ENCODE measurements at places on chromosomes 4 and X.

DNA sequence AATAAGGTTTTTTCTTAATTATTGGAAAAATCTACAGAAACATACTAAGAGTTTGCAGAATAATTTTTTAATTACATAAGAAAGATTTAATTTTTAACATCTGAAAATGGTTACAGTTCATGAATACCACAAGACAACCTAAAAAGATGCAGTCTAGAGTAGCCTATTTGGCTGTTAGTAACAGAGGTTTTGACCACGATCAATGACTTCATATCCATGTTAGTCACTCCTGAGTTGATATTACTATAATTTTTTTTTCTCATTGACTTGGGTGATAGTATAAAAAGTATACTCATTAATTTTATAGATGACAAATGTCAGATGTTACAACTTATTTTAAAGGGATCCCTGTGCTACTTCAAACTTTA, 272.5 kb downstream of the DCTD start:
- DNase-seq, result no peak

GRCh38 chrX:111352424-111352823, 59.6 kb downstream of the DCX start:
- DNase-seq, result no peak

GRCh38 chr4:2159931-2160330, 82.0 kb downstream of the HAUS3 start:
- DNase-seq, result no peak

GRCh38 chr4:2419814-2420213, 1.1 kb downstream of the CFAP99 start:
- no peak for DNase-seq

GRCh38 chrX:8675006-8675630, 56.8 kb downstream of the ANOS1 start:
- no peak for DNase-seq

- DNase-seq, result no peak
These were observed 3.6 kb downstream of the ATP10D start for GRCh38 chr4:47488706-47489105.

DNA sequence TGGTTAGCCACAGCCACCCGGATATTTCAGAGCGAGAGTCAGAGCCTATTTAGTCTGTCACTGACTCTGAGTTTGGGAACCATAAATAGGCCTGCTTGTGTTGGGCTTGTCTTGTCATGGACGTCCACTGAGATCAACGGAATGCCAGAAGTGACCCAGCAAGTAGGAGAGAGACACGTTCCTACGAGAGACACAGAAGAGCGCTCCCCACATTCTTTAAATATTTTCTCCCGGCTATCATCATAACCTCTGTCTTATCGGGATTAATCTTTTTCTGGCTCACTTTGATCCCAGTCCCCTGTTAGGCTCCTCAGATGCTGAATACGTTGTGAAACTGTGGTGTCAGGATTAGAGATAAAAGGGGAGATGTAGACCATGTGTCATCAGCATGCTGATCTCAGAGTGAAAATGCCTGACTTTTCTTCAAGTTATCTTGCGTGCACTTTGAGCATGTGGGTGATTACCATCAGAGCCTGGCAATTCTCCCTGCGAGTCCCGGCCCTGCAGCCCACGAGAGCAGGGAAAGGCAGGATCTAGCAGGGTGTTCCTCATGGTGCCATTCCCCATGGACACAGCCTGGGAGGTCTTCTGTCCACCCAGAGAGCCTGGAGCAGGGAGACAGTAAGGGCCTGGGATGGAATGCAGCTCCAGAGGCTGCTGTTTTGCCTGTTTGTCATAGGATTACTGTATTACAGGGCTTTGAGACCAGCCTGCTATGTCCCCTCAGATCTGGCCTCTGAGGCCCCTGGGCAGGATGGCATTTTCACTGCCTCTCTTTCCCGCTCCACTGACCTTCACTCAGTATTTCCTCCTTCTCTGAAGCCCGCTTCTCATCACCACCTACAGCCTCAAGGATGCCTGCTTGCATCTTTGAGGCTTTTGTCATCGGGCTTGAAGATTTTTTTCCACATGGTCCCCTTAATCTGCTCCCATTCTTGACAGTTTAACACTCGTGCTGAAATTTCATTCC, 2.8 kb upstream of the TENM3 start:
- DNase-seq, result no peak

DNA sequence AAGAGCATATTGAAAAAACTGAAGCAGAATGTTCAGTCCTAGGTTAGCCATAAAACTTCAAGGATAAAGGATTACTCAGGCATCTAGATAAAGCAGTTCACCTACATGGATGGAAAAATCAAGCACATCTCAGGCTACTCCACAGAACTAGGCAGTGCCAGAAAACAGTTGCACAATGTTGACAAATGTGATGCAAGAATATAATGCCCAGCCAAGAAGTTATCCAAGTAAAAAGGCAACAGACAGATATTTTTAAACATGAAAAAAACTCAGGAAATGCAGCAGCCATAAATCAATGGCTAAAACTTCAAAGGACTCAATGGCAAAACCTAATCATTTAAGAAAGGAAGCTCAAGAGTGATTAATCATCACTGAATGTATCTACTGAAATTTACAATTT, 456.0 kb upstream of the FAM241A start:
- no peak for DNase-seq

DNA sequence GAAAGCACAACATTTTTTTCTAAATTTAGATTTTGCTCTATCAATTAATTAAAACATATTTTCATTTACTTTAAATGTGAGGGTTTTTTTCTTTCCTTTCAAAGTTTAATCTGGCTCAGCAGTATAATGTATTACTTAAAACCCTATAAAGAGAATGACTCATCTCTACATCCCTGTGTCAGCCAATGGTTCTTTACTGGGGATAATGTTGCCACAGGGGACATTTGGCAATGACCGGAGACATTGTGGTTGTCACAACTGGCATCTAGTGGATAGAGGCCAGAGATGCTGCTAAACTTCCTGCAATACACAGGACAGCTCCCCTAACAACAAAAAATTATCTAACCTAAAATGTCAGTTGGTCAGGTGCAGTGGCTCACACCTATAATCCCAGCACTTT, 53.8 kb downstream of the SYNPO2 start:
- DNase-seq, result peak; percentile 80

- no peak for DNase-seq
These were observed 36.8 kb downstream of the TSC22D3 start for GRCh38 chrX:107738768-107739167.

DNA sequence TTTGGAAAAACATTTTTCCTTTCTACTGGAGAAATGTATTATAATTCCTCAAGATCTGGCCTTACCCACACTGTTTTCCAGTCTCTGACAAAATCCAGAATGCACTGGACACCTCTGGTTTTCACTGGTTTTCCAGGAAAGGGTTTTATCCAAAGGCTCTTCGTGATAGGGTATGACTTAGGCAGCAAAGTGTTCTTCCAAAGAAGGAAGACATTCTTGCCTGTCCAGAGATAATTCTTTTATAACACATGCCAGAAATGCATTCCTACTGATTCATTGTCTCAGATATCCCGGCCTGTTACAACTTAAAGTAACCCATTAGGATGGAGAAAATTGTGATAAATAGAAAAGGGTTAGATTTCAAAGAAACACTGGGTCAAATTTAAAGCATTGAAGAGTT, 2343.1 kb downstream of the PCDH7 start:
- DNase-seq, result no peak

- DNase-seq, result no peak
These were observed 262.3 kb downstream of the KCTD8 start for GRCh38 chr4:44186096-44186849.

DNA sequence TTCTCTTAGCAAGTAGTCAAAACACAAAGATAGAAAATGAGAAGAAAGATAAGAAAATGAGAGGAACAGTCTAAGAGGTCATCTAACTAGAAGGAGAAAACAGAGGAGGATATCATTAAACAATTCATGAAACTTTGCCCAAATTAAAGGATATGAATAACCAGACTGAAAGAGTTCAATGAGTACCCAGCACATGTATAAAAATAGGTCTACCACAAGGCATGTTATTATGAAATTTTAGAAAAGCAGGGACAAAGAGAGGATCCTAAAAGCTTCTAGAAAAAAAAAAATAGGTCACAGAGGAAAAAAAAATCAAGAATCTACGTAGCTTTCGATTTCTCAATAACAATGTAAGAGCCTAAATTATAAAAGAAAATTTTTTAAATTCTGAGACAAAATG, 118.5 kb downstream of the WDFY3 start:
- DNase-seq, result no peak

GRCh38 chrX:113726009-113726408, 857.9 kb upstream of the HTR2C start:
- DNase-seq, result no peak

GRCh38 chr4:76690011-76690905, 207.7 kb downstream of the SOWAHB start:
- no peak for DNase-seq

DNA sequence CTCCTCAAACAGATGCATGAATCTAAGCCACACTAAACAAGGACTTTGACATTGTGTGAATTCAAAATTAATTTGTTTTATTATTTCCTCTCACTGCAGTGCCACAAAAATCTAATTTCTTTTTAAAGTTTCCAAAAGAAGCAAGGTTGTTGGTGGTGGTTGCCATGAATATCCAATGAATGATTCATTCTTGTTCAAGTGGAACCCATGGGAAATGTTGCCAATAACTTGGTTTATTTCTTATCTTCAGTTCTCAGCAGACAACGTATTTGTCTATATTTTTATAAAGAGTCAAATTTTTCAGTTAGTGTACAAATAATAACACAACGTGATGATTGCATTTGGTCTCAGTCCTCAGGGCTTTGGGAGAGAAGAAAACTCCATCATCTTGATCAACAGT, 309.4 kb upstream of the NOCT start:
- no peak for DNase-seq

GRCh38 chr4:126954537-126955291, 678.0 kb upstream of the INTU start:
- no peak for DNase-seq

DNA sequence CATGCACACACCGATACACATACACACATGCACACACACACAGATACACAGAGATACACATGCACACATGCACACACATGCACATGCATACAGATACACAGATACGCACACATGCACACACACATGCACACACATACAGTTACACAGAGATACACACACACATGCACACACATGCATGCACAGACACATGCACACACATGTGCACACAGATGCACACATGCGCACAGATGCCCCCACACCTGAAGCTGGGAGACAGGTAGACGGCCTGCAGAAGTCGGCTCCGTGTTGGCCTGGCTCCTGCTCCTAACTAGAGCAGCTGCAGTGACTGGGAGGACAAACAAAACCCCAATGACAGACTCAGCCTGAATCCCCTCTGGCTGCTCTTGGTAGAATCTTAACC, 46.8 kb downstream of the PSAPL1 start:
- no peak for DNase-seq

GRCh38 chrX:71634366-71634765, 16.1 kb upstream of the CXCR3 start:
- DNase-seq, result no peak

DNA sequence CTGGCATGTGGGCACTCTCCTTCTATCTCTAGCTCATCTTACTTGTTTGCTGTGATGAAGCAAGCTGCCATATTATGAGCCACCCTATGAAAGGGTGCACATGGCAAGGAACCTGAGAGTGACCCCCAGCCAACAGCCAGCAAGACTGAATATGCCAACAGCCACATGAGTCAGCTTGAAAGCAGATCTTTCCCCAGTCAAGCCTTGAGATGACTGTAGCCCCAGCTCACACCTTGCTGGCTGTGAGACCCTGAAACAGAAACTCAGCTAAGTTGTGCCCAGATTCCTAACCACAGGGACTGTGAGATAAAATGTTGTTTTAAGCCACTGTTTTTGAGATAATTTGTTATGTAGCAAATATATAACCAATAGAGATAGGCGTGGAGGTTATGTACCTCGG, 36.2 kb downstream of the KDM5C start:
- no peak for DNase-seq

GRCh38 chr4:44766453-44766852, 40.1 kb upstream of the GNPDA2 start:
- no peak for DNase-seq

DNA sequence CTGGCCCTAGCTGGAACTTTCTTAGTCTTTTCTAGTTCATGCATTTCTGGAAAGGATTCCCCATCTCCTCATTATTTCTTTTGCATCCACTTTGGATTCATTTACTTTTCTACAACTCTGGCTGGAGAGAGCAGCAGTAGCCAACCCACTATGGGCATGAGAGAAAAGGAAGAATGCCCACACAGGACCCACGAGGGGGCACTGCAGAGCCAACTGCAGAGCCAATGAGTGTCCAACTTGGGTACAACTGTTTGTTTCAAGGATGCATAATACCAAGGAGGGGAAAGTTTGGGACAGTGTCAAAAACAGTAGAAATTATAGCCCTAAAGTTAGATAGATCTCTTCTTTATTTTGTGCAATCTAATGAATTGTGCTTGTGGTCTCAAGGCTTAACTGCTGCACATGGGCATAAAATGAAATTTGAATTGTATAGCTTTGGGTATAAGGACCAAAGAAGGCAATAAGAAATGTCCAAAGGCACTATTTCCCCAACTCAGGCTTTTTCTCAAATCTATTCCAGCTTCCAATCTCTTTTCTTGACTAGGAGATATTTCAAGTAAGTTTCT, 230.6 kb downstream of the NSUN7 start:
- no peak for DNase-seq

- no peak for DNase-seq
These were observed at the start of gene FAT1 for GRCh38 chr4:186723292-186724057. Gene FAT1, minus strand, starts transcription at chr4:186723856. Its CDS starts 14,029 bp downstream, at chr4:186709827.

GRCh38 chr4:148842843-148843242, 400.6 kb upstream of the NR3C2 start:
- DNase-seq, result no peak

DNA sequence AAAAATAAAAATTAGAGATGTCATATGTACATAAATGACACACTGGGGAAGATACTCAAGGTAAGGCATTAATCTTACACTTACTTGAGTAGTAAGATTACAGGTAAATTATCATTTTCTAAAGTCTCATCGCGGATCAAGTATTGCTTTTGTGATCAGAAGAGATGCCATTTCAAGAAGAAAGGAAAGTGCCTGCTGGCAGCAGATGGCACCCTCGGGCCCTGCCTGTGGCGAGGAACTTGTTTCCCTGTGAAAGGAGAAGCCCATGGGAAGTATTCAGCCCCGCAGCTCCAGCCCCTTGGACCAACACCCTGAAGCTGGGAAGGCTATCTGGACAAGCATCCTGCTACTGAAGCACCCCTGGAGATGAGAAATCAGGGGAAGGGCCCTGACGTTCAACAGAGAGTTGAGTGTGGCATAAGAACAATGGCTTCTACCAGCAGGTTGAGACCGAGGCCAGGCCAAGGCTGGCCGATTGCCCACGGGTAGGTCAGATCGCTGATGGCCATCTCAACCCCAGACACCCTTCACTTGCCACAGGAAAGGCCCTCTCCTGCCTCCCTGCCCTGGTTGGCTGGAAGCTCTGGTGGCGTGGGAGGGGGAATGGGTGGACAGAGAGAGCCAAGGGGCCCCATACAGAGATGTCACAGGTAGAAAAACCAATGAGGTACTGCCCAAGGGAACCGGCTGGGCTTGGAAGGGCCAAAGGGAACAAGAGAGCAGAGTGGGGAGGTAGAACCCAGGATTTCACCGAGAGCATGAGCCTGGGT, 18.8 kb upstream of the MXD4 start:
- DNase-seq, result no peak

All from SIG-M5 (cell line).